ENCODE measurements at places on chromosomes 3 and 15.

DNA sequence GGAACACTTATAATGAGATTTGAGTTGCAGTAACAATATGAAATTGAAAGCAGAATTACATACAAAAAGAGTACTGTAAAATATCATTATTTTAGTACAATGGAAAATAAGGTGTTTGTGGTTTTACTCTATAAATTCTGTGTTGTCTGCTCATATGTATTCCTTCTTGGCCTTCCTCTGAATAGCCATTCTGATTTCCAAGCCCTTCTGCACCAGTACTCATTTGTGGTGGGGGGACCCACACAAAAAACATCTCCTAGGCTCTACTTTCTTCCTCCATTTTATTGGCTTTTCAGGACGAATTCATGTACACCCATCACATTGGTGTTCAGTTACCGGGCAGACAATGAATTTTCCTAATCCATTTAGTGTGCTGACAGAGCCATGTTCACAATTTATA, 338.2 kb downstream of the ERC2 start:
- DNase-seq: no peak

- no peak for DNase-seq
Measured at GRCh38 chr15:34341381-34342212, 1.3 kb downstream of the NOP10 start.

GRCh38 chr15:51083641-51084166, 11.0 kb downstream of the TNFAIP8L3 start:
- no peak for DNase-seq

DNA sequence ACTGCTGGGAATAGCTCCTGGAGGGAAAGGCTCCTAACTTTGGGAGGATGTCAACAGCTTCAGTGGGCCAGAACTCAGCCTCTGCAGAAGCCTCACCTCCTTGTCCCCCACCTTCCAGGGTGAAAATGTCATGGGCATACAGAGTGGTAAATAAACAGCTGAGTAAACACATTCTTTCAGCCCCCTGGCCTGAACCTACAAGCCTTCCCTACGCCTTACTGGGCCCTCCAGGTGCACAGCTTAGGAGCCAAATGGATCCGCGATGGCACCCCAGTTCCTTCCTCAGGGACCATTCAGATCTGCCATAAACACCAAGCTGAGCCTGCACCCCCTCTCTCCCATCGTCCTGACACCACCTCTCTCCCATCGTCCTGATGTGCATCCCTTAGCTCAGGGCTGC, 126.2 kb upstream of the IGF1R start:
- DNase-seq: no peak

DNA sequence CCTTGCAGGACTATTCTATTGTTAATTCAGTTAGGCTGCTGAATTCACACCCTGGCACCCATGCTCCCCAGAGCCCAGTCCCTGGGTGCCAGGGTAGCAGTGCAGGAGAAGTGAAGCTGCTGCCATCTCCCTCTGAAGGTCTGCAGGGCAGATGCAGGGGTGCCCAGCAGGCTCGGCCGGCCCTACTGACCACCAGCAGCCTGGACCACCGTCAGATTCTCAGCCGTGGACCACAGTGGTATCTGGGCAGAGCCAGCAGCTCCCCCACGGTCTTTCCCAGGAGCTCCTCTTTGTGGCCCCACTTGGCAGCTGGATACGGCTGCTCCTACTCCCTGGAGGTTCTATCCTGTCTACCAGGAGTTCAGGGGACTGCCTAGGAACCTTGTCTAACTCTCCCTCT, 46.8 kb downstream of the ALDH1L1 start:
- peak; percentile 4 for DNase-seq

DNA sequence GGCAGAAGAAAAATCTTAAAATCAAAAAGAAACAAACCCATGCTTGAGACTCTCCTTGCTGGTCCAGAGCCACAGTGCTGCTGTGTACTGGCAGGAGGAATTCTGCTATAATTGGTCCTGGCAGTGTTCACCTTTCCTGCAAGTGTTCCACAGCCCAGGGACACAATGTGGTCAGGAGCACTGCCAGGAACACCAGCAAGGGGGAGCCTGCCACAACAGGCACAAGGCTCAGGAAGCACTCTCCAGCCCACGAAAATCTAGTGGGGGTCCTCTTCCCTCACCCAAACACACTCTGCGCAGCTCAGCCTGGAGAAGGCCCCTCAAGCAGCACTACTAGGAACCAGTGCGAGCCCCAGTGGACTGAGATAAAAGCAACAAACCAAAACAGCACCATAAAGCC, 92.9 kb downstream of the UBE3A start:
- DNase-seq: peak; percentile 88

DNA sequence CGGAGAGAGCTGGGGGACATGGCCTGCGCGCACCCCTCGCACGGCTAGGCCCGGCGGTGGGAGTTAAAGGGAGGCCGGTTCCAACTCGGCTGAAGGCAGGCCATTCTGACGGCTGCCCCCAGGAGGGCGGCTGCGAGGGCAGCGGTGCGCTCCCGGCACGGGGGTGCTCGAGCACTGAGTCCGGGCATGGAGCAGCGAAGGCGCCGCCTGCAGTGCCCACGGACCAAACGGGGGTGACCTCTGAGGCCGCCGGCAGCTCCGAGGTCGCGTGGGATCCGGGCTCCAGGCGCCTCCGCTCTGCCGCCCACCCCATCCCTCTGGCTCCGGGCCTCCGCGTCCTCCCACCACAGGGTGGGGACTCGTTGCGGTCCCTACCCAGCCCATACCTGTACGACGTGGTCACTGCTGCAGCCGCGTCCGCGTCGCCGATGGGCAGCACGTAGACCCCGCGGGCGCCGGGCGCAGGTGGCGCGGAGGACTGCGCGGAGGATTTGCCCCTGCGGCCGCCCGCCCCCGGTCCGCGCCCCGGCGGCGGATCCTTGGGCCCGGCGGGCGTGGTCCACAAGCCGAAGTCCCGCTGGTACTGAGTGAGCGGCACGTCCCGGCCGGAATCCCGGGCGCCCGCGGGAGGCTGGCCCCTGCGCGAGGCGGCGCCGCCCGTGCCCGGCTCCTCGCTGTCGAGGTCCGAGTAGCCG, 469 bp downstream of the MAP6D1 start:
- DNase-seq: no peak

DNA sequence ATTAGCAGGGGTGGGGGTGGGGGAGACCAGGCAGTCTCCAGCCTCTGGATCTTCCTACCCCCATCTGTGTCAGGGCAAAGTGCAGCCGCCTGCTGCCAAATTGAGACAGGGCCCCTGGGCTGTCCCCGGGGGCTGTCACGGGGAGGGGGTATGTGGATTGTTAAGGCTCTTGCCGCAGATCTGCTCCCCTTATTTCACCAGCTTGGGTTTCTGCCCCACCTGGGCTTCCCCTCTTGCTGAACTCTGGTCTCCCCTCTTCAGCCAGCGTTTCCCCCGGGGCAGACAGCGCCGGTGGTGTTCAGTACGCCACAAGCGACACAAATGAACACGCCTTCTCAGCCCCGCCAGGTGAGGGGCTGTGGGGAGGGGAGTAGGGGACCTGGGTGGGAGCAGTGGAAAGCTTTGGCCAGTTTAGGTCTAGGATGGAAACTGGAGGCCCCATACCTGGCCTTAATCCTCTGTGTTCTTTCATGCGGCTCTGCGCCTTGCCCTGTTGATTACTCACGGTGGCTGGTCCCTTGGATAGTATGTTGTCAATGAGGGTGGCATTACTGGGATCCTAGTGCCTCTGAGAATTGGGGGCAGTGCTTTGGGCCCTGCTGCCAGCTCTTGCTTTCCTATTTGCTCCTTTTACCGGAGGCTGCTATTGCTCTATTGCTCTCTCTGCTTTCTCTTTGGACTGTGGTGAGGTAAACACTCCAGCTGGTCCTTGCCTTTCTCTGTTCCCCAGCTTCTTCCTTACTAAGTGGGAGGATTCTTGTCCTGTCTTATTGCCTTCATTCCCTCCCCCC, 1.7 kb downstream of the EIF4G1 start:
- DNase-seq: no peak

- DNase-seq: no peak
Measured at GRCh38 chr3:105827959-105828358, 40.9 kb downstream of the CBLB start.

DNA sequence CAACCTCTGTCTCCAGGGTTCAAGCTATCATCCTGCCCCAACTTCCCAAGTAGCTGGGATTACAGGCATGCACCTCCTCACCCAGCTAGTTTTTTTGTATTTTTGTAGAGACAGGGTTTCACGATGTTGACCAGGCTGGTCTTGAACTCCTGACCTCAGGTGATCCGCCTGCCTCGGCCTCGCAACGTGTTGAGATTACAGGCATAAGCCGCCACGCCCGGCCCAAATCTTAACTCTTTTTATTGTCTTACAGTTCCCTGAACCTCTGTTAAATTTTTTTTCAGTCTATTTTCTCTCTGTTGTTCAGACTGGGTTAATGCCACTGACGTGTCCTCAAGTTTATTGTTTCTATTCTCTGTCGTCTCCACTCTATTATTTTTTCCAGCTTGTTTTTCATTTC, 115.8 kb upstream of the UBE3A start:
- DNase-seq: no peak

DNA sequence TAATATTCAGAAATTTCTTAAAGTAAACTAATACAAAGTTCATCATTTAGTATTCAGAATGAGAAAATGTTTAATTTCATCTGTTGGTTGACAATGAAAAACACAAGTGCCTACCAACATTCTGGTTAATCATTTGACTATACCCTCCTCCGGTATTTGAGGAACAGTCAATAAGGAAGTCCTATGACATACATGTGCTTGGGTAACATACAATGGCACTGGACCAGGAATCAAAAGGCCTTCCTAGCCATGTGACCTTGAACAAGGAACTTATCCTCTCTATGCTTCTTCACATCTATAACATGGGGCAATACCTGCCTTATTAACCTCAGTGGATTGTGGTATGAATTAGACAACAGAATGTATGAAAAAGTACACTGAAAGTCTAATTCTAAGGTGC, 65.8 kb downstream of the ZNF280D start:
- no peak for DNase-seq

DNA sequence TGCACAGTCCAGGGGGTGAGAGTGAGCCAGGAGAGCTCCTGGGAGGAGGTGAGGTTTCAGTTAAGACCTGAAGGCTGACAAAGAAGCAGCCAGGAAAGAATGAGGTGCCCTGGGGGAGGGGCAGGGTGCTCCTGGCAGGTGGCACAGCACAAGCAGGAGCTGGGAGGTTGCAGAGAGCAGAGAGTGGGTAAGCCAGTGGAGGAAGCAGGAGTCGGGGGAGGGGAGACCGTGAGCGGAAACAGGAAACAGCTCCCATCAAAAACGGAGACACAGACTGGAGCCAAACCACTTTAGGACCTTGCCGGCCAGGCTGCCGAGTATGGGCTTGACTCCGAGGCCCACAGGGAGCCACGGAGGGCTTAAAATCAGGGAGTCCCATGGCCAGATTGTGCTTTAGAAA, 12.1 kb upstream of the FBLN2 start:
- DNase-seq: no peak

GRCh38 chr3:13424141-13424844, 4.2 kb upstream of the NUP210 start:
- DNase-seq: no peak

DNA sequence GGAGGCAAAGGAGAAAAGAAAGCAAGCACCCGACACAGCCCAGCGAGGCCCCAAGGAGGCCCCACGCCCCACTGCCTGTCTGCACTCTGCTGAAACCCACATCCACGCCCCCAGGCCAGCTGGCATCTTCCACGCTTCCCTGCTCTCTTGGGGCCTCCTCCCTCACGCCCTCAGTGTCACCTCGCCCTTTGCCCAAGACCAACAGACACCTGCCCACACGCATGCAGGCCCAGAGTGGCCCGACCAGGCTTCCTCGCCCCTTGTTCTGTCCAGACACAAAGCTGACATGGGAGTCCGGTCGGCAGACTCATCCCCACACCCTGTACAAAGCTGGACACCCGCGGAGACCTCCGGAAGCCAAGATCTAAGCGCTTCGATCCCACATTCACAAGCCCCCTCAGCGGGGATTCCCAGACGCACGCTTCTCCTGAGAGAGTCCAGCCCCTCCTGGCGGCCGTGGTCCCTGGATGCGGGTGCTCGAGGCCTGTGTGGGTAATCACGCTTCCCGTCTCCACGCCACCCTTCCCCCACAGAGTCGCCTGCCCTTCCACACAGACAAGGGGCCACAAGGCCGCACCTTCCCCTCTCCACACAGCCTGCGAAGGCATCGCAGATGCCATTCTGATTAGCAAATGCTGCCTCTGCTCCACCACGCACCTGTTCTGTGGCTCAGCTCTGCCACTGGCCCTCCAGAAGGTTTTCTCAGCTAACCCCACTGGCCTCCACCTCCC, 176.6 kb downstream of the XXYLT1 start:
- peak; percentile 36 for DNase-seq

DNA sequence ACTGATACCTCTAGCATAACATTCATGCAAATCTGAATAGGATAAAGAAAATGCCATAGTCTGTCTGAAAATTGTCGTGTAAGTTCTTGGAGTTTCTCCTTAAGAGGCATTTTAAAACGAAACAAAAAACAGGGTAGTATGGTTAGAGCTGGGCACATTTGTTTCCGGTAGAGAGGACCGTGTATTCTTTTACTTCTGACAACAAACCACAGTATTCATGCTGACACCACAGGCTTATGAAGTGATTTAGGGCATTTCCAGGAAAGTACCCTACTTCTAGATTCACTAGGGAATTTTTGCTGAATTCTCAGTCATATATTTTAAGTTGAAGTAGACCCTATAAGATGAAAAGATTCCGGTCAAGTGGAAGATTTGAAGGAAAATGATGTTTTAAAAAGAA, 541.3 kb downstream of the UNC13C start:
- no peak for DNase-seq

- no peak for DNase-seq
Measured at GRCh38 chr3:22981166-22981565, 222.0 kb upstream of the UBE2E2 start.

DNA sequence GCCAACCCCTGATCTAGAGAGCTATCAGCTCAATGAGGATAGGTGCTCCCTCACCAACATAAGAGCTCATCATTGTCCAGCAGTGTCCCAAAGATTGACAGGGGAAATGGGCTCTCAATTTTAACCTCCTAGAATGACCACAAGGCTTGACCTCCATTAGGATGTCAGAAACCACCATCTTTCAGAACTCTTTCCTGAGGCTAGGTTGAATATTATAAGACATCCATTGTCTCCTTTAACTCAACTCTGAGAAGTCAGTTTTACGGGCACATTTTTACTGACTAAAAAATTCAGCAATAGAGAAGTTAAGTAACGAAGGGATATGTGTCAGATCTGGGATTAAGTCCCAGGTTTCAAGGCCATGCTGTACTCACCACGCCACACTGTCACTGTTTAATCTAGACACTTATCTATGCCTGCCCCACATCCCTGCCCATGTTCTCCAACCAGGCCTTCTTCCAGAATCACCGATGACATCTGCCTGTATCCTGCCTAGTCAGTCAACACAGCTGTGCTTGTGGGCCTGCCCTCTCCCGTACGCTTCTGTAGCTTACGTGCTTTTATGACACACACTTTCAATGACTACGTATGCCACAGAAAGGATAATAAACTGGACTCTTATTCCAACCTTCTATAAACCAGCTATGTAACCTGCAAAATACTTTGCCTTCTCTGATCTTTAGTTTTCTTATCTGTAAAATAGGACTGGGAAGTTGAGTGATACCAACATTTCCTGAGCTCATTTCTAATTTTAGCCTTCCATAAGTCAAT, 17.1 kb upstream of the MUC13 start:
- no peak for DNase-seq

Measured in dorsolateral prefrontal cortex (tissue), 122 donors.